Mucosa of gallbladder (tissue), 1 donor: ENCODE measurements at places on chromosomes 16 and 17.

DNA sequence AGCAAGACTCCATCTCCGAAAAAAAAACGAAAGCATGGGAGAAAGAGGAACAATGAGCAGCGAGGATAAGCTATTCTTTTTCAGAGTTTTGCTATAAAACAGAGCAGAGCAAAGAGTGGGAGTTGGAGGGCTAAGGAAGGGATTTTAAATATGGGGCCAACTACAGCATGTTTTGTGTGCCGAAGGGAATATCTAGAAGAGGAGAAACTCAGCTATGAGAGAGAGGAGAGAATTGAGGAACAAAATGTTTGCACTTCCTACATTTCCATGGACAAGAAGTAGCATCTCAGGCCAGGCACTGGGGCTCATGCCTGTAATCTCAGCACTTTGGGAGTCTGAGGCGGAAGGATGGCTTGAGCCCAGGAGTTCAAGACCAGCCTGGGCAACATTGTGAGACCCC, 13.1 kb upstream of the GRB2 start:
- DNase-seq: no peak

GRCh38 chr17:8859027-8859803, 8.3 kb downstream of the PIK3R6 start:
- DNase-seq: no peak

- peak; percentile 57 for DNase-seq
These were observed 254.5 kb upstream of the CACNG5 start for GRCh38 chr17:66580184-66580955.

- peak; percentile 37 for DNase-seq
These were observed 35.8 kb upstream of the IL34 start for GRCh38 chr16:70610273-70611223.

DNA sequence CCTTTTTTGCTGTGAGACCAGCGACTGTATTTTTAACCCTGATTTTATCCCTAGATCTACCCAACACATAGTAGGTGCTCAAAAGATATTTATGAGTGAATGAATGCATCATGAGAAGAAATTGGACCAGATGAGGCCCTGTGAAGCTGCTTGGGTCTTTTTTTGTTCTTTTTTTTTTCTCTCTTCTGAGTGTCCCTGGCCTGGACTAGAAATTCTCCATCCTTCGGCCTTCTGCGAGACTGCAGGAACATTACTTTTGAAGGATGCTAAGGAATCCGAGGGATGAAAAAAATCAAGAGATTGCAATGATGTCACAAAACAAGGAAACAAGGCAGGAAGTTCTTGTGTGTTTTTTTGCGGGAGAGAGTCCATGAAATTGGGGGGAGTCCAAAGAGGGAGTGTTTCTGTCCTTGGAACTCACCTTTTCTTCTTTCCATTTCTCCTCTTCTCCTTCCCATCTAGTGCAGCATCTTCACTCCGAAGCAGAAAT, 560 bp upstream of the RUSF1 start:
- no peak for DNase-seq

DNA sequence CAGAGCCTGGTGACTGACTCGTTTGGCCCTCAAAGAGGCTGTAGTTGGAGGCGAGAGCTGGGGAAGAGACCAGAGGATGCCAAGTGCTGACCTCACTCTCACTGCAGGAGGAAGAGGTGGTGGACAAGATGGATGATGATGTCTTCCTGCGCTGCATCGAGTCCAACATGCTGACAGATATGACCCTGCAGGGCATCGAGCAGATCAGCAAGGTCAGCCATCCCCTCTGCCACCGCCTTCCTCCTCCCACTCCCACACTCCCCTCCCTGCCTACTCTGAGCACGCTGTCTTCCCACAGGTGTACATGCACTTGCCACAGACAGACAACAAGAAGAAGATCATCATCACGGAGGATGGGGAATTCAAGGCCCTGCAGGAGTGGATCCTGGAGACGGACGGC, 26.9 kb downstream of the POLR2A start:
- DNase-seq: no peak

DNA sequence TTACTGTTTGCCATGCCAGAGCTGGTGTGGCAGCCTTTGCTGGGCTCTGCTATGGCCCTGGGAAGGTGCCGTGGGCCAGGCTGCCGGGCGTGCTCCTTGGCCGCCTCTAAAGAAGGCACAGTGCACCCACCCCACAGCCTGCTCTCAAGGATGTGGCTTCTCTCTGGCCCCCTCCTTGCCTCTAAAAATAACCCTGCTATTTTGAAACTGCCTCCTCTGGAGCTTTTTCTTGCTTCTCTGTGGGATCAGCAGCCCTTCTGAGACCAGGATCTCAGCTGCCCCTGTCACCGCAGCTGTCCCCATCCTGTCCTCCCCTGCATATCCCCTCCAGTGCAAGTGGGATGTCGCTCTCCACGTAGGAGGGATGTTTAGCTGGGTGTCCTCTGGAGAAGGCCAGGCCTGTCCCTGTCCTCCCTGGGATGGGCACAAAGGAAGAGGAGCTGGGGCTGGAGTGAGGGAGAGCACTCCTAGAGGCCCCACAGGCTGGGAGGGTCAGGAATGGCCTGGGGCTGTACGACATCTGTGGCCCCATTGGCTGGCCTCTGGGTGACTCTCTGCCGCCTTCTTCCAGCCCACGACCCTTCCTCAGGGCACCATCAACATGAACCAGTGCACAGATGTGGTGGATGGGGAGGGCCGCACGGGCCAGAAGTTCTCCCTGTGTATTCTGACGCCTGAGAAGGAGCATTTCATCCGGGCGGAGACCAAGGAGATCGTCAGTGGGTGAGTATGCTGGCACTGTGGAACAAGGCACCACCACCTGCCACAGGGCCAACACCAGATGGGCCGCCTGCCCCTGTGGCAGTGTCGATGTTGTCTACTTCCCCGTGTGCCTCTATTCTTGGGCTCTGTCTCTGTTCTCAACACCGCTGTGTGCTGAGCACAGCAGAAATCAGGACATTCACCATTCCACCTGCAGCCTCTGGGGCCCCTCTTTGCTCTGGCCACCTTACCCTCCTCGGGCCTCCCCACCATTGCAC, 79.7 kb downstream of the PLD6 start:
- DNase-seq: no peak

DNA sequence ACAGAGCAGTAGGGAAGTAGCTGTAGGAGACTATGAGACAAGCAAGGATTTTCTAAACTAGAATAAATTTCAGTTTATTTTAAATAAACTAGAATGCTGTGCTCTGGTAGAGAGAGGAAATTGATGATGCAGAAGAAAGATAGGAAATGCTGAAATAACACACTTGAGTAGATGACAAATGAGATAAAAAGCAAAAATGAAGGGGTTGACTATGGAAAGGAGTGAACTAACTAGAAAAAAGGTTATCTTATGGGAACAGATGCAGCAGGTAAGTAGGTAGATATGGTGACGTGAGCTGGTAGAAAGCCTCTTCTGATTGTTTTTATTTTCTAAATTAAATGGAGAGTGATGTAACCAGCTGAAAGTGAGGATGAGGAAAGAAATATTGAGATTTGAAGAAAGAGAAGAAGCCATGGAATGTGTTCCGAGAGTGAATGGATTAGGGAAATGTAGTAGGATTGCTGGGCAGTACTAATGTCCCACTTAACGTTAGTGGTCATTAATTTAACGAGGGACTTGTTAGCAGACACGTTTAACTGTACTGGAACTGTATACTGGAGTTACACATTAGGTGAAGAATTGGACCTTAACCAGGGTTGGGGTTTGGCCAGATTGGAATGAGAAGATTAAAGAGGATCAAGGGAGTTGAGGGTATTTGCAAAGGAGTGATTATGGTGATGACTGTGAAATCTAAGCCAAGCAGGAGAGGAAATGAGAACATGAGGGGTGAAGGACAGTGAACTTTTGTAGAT, 196.5 kb downstream of the TANC2 start:
- no peak for DNase-seq

DNA sequence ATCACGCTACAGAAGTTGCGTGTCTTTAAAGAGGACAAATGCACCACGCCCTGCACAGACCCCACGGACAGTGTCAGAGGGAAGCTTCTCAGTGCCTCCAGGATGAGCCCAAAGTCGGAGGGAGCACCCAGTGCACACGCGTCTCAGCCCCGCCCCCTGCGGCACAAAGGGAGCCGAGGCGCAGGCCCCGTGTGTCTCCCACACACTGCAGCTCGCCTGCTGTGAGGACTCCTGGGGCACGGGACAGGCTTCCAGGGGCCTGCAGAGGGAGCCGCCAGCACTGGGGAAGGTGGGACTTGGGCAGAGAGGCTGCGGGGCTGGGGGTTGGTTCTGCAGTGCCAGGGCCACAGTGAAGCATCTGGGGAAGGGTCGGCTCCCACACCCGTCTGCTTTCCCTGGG, 77.4 kb downstream of the LMF1 start:
- no peak for DNase-seq

GRCh38 chr17:28718333-28719020, 809 bp upstream of the RAB34 start:
- DNase-seq: no peak

GRCh38 chr17:19533718-19534561, at the start of gene SLC47A1:
Gene SLC47A1, plus strand, starts transcription at chr17:19533854. Its CDS starts 86 bp downstream, at chr17:19533940.
- DNase-seq: no peak

DNA sequence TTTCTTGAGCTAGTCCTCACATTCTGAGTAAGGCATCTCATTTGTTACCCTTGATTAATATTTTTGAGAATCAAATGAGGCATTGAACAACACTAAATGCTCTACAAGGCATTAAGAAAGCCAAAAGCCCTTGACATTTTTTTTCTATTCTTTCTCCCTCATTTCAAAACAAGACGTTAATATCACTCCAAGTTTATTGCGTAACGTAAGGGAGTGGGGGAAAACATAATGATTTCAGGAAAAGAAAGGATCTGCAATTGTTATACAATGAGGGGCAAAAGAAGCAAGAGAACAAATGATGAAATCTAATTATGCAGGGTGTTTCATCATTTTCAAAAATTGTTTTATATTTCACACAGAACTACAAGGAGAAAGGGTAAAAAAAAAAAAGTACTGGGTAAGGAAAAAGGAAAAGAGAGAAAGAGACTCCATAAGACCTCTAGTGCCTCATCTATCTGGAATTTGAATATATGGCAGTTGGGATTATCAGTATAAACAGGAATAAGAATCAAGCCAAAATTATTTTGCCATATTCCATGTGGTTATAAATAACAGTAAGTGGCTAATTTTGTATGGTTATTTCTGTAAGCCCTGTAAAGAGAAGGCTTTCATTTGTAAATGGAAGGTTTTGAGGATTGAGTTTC, 163.0 kb downstream of the ABCA8 start:
- no peak for DNase-seq

GRCh38 chr17:32486111-32486700, 587 bp upstream of the CDK5R1 start:
- peak; percentile 56 for DNase-seq

DNA sequence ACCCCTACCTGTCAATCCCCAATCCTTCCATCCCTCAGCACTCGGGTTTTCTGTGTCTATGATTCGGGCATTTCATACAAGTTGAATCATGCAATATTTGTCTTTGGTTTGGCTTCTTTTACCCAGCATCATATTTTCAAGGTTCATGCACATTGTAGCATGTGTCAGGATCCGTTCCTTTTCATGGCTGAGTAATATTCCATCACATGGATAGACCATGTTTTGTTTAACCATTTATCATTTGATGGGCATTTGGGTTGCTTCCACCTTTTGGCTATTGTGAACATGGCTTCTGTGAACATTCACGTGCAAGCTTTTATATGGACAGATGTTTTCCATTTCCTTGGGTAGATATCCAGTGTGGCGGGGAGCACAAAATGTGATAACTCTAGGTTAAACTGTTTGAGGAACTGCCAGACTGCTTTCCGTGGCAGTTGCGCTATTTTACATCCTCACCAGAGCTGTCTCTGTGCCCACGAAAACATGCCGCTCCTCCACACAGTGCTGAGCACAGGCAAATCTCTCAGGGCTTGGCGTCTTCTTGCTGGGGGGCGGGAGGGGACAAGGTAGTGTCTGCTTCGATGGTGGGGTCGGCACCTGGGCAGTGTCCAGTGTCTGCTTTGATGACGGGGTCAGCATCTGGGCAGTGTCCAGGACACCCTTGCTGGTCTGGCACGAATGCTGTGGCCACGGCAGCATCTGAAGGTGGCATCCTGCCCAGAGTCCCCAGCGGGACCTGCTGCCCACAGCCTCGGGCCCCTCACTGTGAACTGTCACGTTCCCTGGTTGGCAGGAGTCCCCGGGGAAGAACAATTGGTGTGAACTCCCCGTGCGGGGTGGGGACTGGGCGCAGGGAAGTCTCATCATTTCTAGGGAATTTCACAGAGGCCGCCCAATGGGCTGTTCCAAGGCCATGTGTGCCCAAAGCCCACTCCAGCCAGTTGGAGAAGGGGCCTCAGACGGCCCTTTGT, 32.4 kb upstream of the JPH3 start:
- no peak for DNase-seq
